Cortex of kidney (tissue), 1 donor: ENCODE measurements at places on chromosomes 16 and 17.

- no peak for DNase-seq
Measured at GRCh38 chr17:27452828-27453227, 3.4 kb upstream of the KSR1 start.

DNA sequence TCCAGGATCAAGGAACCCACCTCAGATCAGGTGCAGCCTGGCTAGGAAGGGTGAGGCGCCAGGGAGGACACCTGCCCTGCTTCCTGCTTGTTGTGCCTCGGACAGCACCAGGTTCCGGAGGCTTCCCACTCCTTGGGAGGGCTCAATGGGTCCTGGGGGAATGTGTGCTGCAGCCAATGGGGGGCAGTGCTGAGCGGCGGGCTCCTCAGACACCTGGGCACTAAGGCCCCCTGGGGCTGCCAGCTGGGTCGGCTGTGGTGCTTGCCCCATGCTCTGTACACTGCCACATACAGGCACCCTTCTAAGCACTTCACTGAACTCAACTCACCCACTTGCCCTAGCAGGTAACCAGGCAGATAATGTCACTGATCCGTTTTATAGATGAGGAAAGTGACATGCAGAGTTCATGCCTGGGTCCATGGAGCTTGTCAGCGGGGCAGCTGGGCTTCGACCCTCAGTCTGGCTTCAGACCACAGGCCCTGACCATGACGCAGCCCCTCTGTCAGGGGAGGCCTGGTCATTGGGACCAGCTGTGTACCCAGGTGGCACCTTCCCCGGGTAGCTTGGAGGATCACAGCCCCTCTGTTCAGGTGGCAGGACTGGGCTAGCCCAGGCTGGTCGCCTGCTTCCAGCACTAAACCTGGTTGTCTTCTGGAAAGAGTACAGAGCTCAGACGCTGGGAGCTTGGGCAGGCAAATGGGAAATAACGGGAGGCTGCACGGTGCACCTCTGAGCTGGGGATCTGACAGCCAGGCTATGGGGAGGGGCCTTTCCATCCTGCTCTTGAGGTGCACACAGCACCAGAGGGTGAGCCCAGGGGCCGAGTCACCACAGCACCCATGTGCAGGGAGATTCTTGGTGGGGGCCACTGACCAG lies 8.2 kb downstream of the FN3K start:
- DNase-seq = no peak

GRCh38 chr17:74616696-74617095 lies 6.8 kb downstream of the CD300E start:
- DNase-seq = no peak

DNA sequence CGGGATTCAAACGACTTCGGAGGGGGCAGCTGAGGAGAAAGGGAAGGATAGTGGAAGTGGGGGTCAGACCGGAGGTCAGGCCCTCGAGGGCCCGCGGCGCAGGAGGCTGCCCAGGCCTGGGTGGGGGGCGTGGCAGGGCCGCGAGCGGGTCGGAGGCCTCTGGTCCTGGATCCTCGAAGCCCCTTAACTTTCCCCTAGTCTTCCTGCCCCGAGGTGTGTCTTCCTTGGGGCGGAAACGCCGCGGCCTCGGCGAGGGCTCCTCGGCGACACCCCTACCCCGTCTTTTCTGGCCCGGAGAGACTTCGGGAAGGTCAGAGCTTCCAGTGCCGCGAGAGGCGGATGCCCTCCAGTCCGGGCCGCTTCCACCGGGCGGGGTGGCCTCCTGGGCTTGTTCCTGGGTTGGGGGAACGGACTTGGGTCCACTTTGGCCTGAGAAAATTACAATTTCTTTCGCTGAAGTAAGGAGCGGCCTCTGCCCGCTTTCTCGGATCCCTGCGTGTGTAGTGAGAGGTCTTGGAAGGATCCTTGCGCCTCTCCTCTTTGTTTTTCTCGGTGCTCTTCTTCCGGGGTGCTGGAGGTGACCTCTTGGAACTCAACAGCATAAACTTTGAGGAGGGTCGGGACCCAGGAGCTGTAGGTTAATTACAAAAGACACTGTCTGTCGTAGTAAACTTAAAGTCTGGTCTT lies 491 bp downstream of the IST1 start:
- DNase-seq = no peak

- no peak for DNase-seq
Measured at GRCh38 chr16:88422733-88423447, 30.2 kb upstream of the ZFPM1 start.

GRCh38 chr16:11412175-11412904 lies 67.1 kb downstream of the RMI2 start:
- DNase-seq = no peak

- no peak for DNase-seq
Measured at GRCh38 chr17:49219987-49220386, 9.5 kb downstream of the ABI3 start.

- no peak for DNase-seq
Measured at GRCh38 chr16:55018881-55019280, 88.2 kb downstream of the IRX5 start.

- no peak for DNase-seq
Measured at GRCh38 chr17:33377837-33378595, 84.9 kb upstream of the ASIC2 start.

- no peak for DNase-seq
Measured at GRCh38 chr17:8872036-8872704, 4.7 kb upstream of the PIK3R6 start.

DNA sequence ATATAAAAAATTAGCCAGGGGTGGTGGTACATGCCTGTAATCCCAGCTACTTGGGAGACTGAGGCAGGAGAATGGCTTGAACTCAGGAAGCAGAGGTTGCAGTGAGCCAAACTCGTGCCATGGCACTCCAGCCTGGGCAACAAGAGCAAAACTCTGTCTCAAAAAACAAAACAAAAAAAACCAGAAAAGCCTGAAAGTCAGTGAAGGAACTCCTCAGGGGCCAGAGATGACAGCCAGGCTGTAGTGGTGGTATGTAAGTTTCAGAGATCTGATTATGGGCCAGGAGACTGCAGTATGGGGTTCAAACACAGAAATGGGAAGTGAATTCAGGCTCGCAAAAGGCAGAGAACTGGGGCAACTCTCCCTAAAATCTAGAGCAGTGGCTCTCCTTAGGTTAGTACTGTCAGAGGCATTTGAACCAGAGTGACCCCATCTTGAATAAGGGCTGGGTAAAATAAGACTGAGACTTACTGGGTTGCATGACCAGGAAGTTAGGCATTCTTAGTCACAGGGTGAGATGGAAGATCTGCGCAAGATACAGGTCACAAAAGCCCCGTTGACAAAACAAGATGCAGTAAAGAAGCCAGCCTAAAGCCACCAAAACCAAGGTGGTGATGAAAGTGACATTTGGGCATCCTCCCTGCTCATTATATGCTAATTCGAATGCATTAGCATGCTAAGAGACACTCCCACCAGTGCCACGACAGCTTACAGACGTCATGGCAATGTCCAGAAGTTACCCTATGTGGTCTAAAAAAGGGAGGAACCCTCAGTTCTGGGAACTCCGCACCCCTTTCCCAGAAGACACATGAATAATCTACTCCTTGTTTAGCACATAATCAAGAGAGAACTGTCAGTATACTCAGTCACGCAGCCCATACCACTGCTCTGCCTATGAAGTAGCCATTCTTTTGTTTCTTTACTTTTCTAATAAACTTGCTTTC lies 120.2 kb upstream of the XYLT1 start:
- no peak for DNase-seq

DNA sequence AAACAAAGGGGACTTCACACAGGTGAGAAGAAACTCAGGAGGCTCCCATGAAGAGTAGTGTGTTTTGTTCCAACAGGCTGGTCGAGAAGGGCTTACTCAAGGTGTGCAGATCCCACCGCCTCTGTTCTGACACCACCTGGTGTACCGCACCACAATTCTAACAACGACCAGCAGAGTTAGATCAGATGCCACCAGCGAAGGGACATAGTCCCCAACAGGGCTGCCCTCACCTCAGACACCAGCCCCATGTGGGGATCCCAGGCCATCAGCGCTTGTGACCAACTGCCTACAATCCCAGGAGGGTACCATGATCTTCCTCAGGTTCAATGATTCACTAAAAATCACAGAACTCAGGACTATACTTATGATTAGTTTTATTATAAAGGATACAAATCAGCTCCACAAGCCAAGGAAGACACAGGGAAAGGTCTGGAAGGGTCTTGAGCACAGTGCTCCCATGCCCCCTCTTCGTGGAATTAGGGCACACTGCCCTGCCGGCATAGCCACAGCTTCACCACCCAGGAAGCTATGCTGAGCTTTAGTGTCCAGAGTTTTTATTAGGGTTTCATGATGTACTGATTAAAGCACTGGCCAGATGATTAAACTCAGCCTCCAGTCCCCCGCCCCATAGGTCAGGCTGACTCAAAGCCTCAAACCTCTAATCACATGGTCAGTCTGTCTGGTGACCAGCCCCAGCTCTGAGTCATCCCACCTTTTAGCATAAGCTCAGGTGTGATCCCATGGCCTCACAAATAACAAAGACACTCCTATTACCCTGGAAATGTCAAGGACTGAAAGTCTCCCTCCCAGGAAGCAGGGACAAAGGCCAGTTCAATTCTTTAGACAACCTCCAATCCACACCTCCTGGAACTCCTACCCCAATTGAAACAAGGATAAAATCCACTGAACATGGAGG lies 26.0 kb downstream of the TRIM25 start:
- DNase-seq = no peak

GRCh38 chr17:45430738-45431530 lies 1.7 kb downstream of the ARHGAP27 start:
- DNase-seq = no peak

- DNase-seq = no peak
Measured at GRCh38 chr16:84136331-84137125, 8.4 kb downstream of the HSDL1 start.

- no peak for DNase-seq
Measured at GRCh38 chr17:4947010-4947410, 1.3 kb downstream of the PFN1 start.

- DNase-seq = no peak
Measured at GRCh38 chr16:60304066-60304465, 1570.0 kb upstream of the GOT2 start.

- DNase-seq = no peak
Measured at GRCh38 chr16:56269811-56270684, 78.8 kb downstream of the GNAO1 start.

DNA sequence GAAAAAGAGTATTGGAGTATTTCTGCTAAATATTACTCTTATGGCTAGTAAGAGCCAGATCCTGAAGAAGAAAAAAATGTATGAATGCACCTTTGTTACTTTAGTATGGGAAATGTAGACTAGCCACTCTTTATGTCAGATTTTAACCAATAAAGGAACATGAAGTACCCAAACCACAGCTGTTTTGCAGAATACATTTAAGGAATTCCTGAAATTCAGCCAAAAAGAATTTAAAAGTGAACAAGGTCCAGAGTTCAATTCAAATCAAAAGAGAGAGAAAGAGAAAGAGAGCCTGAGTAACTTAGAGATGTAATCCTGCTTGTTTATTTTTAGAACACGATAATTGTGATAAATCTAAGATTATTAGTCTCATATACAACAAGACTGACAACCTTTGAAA lies 1.2 kb downstream of the KCNJ16 start:
- DNase-seq = no peak

DNA sequence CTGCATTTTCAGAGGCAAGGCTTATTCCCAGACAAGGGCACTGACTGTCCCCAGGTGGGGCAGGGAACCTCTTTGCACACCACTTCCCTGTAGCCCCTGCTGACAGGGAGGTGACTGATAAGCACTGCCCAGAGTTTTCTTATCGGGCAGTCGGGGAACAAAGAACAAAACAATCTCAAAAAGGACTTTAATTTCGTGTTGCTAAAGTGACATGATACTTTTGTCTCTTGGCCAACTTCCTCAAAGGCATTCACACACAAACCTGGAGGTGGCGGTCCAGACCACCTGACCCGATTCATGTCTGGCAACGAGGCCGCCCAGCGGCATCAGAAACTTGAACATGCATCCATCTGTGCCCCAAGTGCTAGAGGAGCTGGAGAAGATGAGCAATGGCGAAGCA lies 28.9 kb downstream of the ZDHHC7 start:
- no peak for DNase-seq

- no peak for DNase-seq
Measured at GRCh38 chr17:6059406-6059805, 10.8 kb upstream of the WSCD1 start.

DNA sequence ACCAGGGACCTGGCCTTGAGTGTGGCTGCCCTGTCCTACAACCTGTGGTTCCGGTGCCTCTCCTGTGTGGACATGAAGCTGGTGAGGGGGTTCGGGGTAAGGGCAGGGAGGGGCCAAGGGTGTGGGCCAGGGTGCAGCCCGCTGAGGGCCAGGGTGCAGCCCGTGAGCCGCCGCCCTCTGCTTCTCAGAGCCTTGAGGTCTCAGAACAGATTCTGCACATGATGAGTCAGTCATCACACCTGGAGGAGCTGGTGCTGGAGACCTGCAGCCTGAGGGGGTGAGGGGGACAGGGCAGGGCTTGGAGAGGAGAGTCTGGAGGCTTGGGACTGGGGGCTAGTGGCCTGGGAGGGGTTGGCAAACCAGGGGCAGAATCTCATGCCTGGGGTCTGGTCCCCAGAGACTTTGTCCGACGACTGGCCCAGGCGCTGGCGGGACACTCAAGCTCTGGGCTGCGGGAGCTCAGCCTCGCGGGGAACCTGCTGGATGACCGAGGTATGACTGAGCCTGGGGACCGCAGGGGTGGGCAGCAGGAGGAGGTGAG lies 2.2 kb downstream of the CARMIL2 start:
- DNase-seq = no peak

DNA sequence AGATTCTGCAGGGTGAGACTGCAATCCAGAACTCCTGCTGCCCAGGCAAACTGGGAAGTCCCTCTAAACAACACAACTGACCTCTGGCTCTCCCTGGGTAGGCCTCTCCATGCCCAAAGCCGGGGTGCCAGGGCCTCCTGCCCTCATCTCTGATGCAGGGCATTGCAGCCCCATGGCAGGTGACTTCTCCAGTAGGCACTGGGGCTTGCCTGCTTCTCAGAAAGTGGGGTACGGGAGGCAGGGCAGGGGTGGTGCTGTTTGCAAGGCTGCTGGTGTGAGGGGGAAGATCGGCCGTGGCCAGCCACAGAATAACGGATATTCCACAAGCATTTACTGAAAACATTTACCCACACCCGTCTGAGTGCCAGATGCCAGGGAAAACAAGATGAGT lies 4.1 kb upstream of the GPRC5C start:
- DNase-seq = no peak

DNA sequence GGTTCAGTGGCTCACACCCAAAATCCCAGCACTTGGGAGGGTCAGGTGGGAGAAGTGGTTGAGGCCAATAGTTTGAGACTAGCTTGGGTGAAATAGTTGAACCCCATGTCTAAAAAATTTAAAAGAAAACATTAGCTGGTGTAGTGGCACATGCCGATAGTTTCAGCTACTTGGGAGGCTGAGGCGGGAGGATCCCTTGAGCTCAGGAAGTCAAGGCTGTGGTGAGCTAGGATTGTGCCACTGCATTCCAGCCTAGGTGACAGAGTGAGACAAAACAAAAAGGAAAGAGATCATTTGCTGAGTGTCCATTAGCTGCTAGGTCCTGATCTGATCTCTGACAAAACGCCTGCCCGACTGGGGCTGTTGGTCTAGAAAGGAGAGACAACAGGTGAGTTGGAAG lies 14.1 kb upstream of the DBNDD1 start:
- DNase-seq = no peak

GRCh38 chr16:68356249-68356918 lies 45.6 kb downstream of the PRMT7 start:
- no peak for DNase-seq

GRCh38 chr17:66691644-66692420 lies 143.1 kb upstream of the CACNG5 start:
- no peak for DNase-seq
